Gastroesophageal sphincter (tissue), 4 donors: ENCODE measurements at places on chromosomes 3 and 15. TPM values are rescaled to one million over a fixed set of nuclear protein-coding genes. Genes with fewer than 3 reads are reported as not detected.

SNX22 gene
- total RNA-seq: 0.13 TPM

CCR5 gene
- total RNA-seq: 1.8 TPM

UBE2E2 gene
- total RNA-seq: 47.8 TPM

DNA sequence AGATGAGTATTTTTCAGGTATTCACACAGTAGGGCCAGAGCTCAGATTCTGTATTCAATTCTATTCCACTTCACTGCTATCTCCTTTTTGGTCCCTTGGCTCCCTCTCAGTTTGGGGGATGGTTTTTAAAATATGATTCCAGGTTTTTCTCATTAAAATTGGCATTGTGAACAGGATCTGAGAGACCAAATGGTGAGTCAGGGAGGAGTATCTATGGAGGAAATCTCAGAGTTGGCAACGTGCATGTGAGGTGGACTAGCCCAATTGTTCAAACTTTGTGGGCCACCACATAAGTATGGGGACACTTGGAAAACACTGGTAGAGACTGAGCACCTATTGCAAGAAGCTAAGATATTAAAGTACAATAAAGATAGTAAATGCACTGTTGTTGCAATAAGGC lies 53.9 kb upstream of the TTC14 start:
- no peaks in the 10 kb centered on the region for H3K36me3 ChIP-seq
- no peaks in the 10 kb centered on the region for H3K4me1 ChIP-seq
- H3K27me3 ChIP-seq: no peaks in the 10 kb centered on the region
- no peak overlapping the region for H3K27ac ChIP-seq
- ATAC-seq: no peak

GRCh38 chr3:156661155-156661554 lies 13.2 kb upstream of the TIPARP start:
- no peaks in the 10 kb centered on the region for H3K4me1 ChIP-seq
- H3K27ac ChIP-seq: no peak overlapping the region
- H3K36me3 ChIP-seq: no peaks in the 10 kb centered on the region
- no peaks in the 10 kb centered on the region for H3K27me3 ChIP-seq
- no peak overlapping the region for H3K4me3 ChIP-seq
- ATAC-seq: no peak

DNA sequence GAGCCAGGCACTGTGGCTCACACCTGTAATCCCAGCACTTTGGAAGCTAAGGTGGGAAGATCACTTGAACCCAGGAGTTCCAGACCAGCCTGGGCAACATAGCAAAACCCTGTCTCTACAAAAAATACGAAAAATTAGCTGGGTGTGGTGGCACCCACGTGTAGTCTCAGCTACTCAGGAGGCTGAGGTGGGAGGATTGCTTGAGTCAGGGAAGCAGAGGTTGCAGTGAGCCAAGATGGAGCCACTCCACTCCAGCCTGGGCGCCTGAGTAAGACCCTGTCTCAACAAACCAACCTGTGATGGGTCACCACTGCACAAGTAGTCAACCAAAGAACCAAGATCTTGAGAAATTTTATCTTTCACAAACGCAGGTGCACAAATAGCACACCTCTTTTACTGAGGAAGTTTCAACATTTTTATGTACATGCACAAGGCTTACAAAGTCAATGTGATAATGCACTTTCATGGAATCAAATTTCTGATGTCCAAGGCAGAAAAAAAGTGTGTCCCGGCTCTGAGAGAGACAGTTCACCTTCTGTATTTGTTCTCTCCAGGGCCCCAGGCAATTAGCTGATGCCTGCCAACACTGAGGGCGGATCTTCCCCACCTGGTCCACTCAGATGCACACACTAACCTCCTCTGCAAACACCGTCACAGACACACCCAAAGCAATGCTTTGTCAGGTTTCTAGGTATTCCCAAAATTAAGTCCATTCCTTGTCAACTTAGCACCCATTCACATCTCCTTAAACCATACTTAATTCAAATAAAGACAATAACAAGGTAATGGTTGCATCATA lies 12.4 kb downstream of the ACAA1 start:
- H3K36me3 ChIP-seq: no peaks in the 10 kb centered on the region
- no peak overlapping the region for H3K4me3 ChIP-seq
- H3K27me3 ChIP-seq: no peaks in the 10 kb centered on the region
- ATAC-seq: no peak
- H3K27ac ChIP-seq: no peak overlapping the region

DNA sequence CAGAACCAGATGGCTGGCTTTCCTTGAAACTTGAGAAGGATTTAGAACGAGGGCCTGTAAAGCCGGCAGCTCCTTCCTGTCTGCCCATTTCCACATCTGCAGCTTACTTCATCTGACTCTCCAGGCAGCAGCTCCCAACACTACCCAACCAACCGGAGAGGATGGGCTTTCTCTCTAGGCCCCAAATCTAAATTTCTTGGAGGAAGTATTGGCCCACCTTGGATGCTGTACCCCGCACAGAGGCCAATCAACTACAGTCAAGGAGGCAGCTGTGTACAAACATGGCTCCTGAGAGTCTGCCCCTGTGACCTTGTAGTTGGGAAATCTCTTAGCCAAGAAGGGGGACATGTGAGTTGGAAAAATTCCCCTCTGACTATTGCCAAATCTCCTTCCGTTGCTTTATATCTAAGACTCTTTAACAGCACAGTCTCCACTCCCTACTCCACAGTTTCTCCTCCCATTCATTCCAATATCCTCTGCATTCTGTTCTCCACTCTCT lies 8.0 kb upstream of the ACAP2 start:
- ATAC-seq: peak; percentile 91
- H3K4me1 ChIP-seq: no peaks in the 10 kb centered on the region
- no peak overlapping the region for H3K27ac ChIP-seq
- H3K27me3 ChIP-seq: no peaks in the 10 kb centered on the region

DNA sequence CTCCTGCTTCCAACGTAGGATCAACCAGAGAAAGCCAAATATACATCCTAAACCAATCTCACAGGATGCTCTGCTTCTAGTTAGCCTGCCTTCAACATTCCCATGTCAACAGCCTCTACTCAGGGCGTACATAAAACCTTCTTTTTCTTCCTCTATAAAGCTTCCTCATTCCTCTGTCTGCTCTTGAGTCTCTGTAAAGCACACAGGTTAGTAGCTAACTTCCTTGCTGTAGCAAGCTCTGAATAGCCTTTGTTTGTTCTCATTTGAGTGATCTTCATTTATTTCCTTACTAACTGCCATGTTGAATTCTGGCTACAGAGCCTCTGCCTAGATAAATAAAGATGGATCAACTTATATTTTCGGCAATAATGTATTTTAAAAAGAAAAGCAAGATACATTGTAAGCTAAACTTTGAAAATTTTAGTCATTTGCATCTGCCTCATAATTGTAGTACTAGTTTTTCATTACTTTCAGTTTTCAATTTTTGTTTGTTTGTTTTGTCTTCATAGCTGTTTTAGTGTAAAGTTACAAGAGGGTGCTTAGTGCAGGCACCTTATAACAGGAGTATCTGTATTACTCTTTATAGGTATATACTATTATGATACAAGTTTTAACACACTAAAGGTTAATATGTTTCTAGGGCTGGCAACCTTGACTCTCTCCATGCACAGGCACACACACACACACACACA lies 498.2 kb downstream of the PYDC2 start:
- no peak overlapping the region for H3K4me3 ChIP-seq
- no peak for ATAC-seq
- no peaks in the 10 kb centered on the region for H3K36me3 ChIP-seq
- no peak overlapping the region for H3K27ac ChIP-seq
- H3K4me1 ChIP-seq: no peaks in the 10 kb centered on the region
- no peaks in the 10 kb centered on the region for H3K27me3 ChIP-seq

GRCh38 chr15:95937128-95937528 lies 393.4 kb upstream of the NR2F2 start:
- no peaks in the 10 kb centered on the region for H3K4me1 ChIP-seq
- H3K36me3 ChIP-seq: no peaks in the 10 kb centered on the region
- ATAC-seq: no peak
- H3K4me3 ChIP-seq: no peak overlapping the region

DNA sequence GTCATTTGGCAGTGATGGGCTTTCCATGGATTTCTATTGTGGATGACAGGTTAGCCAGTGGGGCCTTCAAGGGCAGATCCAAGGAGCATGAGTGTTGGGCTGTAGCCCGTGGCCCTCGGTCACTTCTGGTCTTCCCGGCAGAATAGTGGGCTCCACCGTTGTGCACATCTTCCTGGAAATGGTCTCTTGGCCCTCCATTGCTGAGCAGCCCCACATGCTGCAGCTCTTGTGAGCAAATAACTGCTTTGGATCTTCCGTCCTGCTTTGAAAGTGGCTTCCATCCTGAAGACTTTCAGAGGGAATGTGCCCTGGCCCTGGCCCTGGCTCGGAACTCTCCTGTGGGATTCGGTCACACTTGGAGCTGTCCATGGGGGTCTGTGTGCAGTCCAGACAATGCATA lies 102.8 kb downstream of the SNRPN start:
- H3K4me1 ChIP-seq: no peaks in the 10 kb centered on the region
- H3K36me3 ChIP-seq: no peaks in the 10 kb centered on the region
- no peaks in the 10 kb centered on the region for H3K27me3 ChIP-seq
- H3K4me3 ChIP-seq: no peak overlapping the region
- ATAC-seq: no peak

- H3K27ac ChIP-seq: no peak overlapping the region
- no peak for ATAC-seq
- no peaks in the 10 kb centered on the region for H3K36me3 ChIP-seq
Measured at GRCh38 chr3:179865861-179866505, 170.8 kb downstream of the PEX5L start.

DNA sequence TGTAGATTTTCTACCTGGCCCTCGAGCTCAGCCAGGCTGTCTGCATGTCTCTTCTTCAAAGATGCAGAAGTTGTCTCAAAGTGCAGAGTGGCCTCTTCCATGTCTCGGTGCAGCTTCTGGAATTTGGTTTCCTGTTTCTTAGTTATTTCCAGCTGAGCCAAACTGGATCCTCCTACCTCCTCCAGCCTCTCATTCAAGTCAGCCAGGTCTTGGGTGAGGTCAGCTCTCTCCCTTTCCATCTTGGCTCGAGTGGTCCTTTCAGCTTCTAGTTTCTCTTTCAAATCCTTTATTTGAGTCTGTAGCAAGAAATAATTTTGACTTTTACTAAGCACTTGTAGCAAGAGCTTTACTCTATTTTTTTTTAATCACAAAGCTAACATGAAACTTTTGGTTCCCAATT lies 81.8 kb downstream of the MYH15 start:
- ATAC-seq: no peak

DNA sequence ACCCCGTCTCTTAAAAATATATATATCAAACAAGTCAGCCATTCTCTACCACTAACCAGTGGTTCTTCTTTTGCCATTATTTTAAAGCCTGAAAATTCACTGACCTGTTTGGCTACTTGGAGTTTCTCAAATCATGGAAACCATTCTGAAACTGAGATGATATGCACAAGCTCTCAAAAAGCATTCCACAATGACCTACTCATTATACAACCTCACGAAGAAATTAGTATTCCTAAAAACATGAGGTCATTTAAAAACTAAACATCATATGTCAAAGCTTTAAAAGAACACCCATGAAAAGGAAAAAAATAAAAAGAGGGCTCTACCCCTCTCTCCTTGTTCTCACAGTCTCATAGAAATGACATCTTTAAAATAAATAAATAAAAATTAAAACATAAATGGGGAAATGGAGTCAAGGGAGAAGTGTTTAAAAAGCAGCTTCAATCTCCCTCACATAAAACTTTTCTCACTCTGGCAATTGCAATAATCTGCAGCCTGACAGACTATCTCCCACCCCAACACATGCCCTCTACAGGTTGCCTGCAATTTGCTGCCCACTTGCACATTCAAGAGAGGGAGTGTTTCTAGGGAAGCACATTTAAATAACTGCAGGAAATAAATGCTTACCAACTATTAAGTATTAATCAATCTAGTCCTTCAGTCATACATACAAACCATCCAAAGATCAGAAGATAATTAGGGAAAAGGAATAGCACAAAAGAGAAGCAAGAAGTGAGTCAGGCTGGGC lies 73.3 kb downstream of the TRANK1 start:
- no peaks in the 10 kb centered on the region for H3K27me3 ChIP-seq
- H3K36me3 ChIP-seq: peaks cover 20% of the 10 kb centered on the region
- no peak overlapping the region for H3K27ac ChIP-seq
- H3K4me3 ChIP-seq: no peak overlapping the region
- no peak for ATAC-seq

GRCh38 chr3:117084739-117085270 lies 375.2 kb downstream of the TUSC7 start:
- no peak for ATAC-seq
- H3K4me1 ChIP-seq: no peaks in the 10 kb centered on the region
- no peaks in the 10 kb centered on the region for H3K36me3 ChIP-seq
- H3K27ac ChIP-seq: no peak overlapping the region

DNA sequence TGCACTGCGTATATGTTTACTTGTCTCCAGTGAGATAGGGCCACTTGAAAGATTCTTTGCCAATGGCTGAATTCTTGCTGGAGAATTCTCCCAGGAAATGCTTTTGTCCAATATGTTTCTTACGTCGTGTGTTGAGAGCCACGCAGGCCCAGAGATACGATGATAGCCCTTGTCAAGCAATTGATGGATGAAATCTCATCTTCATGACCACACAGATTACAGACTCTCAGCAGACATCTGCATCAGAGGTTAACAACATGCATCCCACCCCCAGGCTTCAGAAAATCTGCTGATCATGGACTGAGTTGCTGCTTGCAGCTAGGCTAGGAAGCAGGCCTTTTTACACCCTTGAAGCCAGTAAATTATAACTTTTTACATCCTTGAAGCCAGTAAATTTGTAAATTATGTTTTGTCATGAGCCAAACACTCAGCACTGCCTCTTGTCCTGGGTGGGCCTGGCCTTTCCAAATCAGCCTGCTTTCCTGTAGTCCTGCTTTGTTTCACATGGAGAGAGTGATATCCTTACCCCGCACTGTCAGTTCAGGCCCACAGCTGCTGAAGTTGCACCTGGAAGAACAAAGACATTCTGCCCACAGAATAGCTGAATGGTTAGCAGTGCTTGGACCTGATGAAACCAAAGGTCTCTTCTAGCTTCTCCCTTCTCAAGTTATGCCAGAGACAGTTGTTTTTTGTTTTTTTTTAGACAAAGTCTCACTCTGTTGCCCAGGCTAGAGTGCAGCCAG lies 84.4 kb downstream of the GPR156 start:
- H3K4me3 ChIP-seq: no peak overlapping the region
- no peaks in the 10 kb centered on the region for H3K36me3 ChIP-seq
- no peak overlapping the region for H3K27ac ChIP-seq
- no peaks in the 10 kb centered on the region for H3K4me1 ChIP-seq

- H3K4me1 ChIP-seq: no peaks in the 10 kb centered on the region
- no peak overlapping the region for H3K27ac ChIP-seq
- no peak overlapping the region for H3K4me3 ChIP-seq
- H3K27me3 ChIP-seq: no peaks in the 10 kb centered on the region
Measured at GRCh38 chr15:55403531-55403930, 4.6 kb downstream of the CCPG1 start.
